ENCODE measurements at places on chromosomes 16 and 17.

DNA sequence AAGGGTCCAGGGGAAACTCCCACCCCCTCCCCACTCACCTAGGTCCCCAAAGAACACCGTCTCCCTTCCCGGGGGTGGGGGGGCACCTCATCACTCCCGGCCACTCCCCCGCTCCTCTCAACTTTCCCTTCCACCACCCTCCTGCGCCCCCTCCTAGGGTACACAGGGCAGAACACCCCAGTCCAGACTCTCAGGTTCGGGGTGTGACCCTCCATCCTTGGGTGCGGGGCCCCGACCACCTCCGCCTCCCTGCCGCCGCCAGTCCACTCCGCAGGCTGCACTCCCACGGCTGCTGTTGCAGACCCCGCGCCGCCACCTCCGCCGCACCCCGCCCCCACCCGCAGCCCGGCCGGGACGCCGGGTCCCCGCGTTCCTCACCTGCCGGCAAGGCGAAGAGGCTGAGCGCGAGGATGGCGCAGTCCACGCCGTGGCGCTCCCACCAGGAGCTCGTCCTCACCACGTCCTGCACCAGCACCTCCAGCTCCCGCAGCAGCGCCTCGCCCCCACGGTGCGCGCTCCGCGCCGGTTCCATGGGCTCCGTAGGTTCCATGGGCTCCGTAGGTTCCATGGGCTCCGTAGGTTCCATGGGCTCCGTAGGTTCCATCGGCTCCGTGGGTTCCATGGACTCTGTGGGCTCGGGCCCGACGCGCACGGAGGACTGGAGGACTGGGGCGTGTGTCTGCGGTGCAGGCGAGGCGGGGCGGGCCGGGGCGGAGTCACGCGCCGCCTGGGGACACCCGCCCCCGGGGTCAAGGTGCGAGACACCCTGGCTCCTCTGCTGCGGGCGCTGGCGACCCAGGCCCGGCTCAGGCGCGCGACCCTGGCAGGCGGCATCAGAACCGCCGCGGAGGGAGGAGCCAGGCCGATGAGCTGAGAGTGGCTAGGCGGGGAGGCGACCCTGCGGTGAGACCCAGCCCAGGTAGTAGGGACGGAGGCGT, at the start of gene FADS6:
FADS6 (minus strand) TSS at position 660 of the 938 bp plus-strand sequence; CDS start at position 622, 38 bp downstream.
- no peak for DNase-seq

GRCh38 chr17:72444517-72445054, 323.8 kb downstream of the SOX9 start:
- no peak for DNase-seq

DNA sequence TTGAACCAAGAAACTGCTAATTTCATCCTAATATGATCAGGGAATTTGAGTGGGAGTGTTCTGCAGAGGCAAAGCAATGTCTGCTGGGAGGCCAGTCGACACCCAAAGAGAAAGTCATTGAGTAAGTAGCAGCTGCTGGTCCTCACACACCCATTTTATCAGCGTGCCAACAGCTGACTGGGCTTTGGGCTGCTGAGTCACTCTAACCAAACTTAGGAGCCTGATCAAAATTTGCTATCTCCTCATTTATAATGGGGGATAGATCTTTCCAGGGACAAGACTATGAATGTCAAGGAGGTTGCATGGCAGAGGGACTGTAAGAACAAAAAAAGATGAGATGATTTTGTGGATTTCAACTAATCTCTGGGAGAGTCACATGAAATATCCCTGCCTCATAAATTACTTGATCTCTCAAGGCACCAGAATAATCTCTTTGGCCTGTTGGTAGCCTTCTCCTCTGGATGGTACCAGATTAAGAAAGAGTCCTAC, 32.9 kb downstream of the CPSF4L start:
- DNase-seq = no peak

DNA sequence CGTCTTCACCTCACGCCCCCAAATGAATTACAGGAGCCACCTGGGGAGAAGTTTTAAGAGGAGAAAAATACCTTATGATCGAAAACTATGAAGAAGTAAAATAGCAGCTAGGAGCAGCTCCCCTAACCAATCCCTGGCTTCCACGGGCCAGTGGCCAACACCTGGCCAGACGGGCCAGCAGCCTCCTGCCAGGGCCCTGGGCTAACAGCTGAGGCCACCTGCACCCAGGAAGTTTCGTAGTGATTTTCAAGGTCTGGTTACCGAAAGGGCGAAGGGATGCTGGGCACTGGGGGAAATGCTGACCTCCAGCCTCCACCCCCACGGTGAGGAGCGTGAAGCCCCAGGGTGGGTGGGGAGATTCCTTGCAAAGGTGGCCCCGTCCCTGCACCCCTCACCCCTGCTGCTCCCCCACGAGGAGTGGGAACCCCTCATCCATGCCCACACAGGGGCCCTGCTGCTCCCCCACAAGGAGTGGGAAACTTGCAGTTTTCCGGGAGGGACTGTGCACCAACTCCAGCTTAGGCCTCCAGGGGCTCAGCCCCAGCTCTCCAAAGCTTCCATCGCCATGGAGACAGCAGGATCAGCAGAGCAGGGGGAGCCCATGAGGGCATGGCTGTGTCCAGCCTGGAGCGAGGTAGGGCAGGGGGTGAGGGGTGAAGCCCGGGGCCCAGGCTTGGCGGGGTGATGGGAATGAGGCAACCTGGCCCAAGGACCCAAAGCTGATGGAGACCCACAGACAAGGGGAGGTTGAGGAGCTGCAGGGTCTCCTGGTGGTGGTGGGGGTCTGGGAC, 31.9 kb upstream of the ACSF3 start:
- no peak for DNase-seq

DNA sequence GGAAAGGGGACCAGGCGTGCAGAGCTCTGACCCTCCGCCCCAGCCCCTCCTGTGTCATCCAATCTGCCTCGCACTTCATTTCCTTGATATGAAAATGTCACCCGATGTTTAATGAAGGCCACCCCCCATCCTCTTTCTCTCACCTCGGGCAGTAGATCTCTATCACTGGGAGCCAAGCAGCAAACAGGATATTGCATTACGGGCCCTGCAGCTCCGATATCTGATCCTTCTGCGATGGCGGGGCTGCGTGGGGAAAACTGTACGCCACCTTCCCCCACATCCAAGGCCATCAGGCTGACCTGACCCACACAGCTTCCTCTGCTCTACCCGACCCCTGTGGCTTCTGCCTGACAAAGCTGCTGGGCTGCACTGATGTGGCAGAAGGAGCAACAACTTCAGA, 74.9 kb downstream of the DYNLRB2 start:
- DNase-seq = no peak

DNA sequence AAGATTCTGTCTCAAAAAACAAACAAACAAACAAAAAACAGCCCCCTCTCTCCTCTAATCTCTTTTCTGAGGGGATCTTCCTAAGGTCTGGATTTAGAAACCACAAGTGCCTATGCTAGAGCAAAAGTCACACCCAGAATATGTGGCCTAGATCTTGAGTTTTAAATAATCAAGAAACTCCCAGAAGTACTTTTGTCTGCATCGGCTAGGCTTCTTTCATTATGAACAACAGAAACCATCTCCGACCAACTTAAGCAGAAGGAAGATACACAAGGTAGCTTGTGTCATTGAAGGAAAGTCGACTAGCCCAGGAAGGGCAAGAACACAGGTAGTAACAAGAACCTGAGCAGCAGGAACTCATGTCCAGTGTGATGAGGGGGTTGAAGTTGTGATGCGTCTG, 73.9 kb upstream of the KIFC3 start:
- DNase-seq = no peak

- no peak for DNase-seq
These were observed 5.1 kb downstream of the HS3ST3B1 start for GRCh38 chr17:14305785-14306496.
